ENCODE measurements at places on chromosomes 13 and 19.

GRCh38 chr19:3506384-3507340 lies 551 bp downstream of the FZR1 start:
- peak; percentile 25 for DNase-seq

DNA sequence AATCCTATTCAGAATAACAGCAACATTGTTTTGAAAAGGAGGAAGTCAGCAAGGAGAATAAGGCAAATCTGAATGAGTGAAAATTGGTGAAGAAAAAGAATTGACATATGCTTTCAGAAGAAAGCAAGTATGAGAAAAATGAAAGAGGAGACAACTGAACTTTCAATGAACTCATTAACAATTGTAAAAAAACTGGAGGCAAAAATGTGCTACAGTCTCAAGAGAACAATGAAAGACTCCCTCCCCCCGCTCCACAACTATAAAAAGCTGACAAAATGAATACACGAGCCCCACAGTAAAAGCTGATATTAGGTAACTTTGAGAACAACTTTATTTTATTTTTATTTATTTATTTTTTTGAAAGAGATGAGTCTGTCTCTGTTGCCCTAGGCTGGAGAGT lies 373.1 kb downstream of the DIAPH3 start:
- no peak for DNase-seq

DNA sequence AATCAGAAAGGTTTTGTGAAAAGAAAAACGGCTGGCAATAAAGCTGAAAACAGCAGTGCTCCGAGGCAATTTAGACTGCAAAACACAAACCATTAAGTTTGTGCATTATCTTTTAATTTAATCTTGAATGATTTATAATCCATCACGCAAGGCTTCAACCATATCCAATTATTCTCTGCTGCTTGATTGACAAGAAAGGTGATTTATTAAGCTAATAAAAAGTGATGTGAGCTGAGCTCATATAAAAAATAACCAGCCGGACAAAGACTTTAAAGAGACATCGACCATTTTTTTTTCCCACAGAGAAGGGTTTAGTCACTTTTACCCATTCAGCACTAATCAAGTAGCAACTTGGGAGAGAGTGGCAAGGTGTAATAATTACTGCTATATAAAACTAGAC lies 33.6 kb downstream of the TSHZ3 start:
- no peak for DNase-seq

DNA sequence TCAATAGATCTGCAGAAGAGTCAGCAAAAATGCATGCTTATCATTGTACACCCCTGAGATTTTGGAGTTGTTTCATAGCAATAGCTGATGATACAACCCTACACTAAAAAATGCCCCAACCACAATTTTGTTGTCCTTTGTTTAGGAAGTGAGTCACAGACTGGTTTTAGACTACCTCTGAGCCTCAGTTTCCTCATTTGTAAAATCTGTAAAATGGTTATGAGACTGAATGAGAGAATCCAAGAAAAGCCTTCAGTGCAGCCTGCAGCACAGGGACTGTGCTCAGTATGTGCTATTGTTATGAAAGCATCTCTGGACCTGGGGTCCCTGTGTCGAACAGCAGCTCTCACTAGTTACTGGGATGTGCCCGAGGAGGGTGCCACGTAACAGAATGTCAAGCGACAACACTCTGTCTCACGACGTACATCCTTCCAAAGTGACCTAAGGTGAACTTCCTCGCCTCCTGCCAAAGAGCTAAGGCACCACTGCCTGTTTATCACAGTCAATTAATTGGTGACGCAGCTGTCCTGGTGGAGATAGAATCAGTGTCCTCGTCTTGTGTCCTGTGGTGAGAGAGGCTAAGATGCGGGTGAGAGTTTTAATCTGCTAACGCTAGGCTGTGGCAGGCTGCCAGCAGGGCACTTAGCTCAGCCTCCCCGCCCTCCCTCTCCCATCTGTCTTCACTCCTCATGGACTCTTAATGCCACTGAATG lies 18.1 kb downstream of the DHRS12 start:
- no peak for DNase-seq

DNA sequence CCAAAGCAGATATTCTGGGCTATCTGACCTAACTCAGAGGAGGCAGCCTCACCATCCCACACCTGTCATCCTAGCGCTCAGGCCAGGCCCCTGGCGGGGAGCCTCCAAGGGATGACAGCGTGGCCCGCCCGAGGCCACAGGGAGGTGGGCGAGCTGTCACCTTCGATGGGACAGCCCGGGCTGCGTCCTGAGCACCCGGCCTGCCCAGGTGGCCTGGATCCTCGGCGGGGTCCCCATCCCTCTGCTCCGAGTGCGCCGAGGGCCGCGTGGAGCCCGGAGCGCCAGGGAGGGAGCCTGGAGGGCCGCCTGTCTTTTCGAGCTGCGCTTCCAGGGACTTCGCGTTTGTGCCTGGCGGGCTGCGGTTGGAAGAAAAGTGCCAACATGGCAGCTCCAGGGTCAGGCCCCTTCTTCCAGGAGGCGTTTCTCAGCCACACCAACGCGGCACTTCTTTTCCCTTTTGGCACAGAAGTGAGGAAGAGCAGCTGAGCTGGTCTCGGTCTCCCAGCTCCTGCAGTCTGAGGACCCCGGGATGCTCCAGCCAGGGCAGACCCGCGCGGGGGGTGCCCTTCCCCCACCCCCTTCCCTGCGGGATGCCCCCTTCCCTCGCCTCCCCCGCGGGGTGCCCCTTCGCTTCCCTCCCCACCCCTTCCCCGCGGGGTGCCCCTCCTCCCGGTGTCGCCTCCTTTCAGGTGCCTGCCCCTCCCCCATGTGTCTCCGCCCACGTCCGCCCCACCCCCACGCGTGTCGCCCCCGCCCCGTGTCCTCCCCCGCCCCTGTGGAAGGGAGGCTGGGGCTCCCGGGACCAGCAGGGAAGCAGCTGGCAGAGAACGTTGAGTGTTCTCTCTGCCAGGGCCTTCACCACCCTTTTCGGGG lies 42.3 kb downstream of the GJA3 start:
- no peak for DNase-seq

DNA sequence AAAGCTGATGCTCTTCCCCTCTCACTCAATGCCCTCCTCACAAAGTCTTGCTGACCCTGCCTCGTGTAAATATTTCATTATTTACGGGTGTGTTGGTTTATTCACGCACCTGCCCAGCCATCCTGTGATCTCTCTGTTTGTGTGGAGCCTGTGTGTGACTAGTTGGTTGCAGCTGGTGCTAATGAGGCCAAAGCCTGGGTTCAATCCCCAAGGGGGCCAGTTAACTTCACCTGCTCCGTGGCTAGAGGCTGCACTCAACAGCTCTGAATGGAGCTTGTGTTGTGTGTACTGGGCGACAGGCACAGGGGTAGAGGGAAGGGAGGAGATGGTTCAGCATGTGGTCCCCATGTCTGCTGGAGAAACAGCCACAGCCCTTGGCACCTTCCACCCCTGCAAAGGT lies 109.5 kb downstream of the DNAJC15 start:
- DNase-seq, result no peak

DNA sequence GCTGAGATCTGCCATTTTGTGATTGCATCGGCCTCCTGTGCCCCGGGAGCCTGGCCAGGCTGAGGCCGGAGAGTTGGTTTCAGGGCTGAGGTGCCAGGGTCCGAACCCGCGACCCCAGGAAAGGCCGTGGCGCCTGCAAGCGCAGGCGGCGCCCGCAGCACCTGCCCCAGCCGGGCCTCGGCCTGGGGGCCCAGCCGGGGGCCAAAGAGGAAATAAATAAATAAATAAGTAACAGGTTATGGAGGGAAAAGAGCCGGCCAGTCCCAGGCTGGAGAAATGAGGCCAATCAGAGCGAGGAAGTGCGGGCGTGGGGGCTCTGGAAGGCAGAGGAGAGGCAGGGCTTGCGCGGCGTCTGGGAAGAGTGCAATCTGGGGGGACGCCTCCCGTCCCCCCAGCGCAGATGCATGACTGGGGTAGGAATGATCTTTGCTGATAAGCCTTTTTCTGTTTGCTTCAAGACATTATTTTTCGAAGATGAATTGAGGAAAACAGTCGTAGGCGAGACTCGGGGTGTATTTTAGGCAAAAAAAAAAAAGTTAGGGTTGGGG lies 145.6 kb upstream of the ZNF536 start:
- no peak for DNase-seq

DNA sequence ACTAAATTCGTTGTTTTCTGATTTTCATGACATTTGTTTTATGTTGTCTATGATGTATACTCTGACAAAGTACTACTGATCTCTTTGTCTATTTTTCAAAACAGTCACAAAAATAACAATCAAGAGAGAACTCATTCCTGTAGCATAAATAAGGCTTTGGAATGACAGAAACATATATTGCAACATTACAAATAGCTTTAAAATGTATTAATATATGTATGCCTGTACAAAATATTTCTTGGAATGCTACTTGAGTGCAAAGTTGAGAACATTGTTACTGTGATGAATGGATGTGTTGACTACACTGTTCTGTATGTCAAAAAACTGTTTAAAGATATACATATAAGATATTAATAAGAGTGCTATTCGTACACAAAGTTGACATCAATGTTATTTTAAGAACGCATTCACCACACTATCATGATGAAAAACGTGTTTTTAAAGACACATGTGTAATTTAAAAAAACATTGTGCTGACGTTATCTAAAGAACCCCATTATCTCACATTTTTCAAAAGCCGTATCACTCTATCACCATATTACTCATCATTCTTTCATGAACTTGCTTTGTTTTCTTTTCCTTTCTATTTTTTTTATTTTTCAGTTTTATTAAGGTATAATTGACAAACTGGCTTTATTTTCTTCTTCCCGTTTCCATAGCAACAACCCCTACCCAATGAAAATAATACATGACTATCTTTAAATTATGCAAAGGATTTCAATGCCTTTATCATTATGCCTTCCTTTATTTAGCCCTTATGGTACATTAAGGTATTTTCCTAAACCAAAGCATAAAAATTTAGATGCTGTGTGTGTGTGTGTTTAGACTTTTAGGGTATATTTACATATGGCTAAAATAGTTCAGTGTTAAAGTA lies 918.8 kb downstream of the SLITRK1 start:
- DNase-seq, result no peak

DNA sequence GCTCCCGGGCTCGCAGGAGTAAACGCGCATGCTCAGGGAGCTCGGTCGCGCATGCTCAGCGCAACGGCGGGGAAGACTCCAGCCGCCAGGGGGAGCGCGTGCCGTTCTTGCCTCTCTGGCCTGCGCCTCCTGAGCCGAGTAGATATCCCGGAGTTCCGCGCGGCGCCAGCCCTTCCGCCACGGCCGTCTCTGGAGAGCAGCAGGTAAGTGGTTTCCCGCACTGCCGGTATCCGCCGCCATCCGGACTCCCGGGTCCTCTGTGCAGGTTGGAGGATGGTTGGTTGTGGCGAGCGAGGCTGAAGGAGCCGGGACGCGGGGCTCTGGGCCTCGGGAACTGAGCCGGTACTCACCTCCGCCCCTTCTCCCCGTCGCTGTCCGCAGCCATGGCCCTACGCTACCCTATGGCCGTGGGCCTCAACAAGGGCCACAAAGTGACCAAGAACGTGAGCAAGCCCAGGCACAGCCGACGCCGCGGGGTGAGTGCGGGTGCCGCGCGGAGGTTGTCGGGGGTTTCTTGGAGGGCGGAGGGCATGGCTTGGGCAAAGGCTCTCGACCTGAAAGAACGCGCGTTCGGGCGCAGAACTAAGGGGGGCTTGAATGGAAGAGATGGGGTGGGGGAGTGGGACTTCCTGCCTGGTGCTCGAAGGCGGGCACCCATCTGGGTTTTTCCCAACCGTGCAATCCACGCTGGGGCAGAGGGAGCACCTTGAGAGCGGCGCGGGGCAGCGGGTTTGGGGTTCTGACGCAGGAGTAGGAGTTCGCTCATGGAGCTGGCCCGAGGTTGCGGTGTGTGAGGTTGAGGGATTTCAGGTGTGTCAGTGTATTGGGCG lies at the start of gene RPL36:
Gene RPL36, plus strand, starts transcription at position 171 of the 830 bp plus-strand sequence. Its CDS starts 213 bp downstream, at position 384.
- DNase-seq, result peak; percentile 97

DNA sequence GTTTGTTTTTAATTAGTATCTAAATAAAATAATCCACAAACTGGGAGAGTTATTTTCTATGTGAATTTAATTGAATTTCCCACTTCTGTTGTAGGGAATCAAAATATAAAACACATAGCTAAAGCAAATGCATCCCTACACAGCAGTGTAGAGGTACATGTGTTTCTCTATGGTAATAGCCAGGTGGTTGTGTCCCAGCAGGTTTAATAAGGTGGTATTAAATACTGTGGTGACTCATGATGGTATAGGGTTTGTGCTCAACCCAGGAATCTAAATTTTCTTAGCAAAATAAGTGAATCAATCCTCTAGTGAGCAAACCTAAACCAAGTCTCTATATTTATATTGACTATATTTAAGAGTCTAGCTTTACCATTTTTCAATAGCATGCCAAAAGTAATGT lies 30.0 kb downstream of the PCDH9 start:
- DNase-seq, result no peak

DNA sequence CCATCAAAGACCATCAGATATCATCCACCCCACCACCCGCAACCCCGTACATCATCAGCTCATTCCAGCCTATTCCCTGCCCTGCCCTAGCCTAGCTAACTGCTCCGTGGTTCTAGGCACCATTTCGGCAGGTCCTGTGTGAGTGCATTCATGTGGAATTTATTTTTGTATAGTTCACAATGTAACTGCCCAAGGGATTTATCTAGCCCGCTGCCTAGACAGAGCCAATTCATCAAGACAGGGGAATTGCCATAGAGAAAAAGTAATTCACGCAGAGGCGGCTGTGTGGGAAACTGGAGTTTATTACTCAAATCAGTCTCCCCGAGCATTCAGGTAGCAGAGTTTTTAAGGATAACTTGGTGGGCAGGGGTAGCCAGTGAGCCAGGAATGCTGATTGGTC lies 109.2 kb upstream of the UBL3 start:
- DNase-seq, result no peak

DNA sequence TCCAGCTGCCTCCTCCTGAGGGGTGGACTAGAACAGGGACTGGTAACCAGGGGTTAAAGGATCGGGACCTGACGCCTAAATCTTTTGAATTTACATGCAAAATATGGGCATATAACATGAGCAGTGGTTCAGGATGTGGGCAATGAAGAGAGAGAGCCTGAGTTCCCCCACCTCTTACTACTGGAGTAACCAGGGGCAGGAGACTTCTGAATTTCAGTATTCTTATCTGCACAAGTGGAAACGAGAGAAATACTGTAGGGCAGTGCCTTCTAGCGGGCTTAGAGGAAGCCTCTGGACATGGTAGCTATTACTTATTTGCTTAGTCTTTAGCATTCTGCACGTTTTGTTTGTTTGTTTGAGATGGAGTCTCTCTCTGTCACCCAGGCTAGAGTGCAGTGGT lies 26.3 kb downstream of the BCAT2 start:
- DNase-seq, result no peak
